ENCODE measurements at places on chromosomes 4 and X.
A peak's percentile ranks its signal among the peaks of the same experiment; 100 is the strongest.

GRCh38 chr4:39568805-39569204 lies 41.6 kb upstream of the UGDH start:
- DNase-seq: no peak

DNA sequence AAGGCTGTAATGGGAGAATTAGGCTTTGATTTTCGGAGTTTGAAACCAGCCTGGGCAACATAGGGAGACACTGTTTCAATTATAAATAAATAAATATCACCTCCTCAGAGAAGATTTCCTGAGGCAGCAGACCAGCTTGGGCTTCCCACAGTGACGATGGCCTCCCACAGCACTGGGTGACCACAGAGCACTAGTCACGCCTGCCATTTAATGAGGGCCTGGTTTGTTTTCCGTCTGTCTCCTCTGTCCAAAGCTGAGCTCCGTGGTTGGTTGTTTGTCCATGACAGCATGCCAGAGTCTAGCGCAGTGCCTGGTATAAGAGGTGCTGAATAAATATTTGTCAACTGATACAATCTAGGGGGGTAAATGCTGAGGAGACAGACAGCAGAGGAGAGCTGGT lies 10.4 kb upstream of the PDGFRA start:
- DNase-seq: no peak

DNA sequence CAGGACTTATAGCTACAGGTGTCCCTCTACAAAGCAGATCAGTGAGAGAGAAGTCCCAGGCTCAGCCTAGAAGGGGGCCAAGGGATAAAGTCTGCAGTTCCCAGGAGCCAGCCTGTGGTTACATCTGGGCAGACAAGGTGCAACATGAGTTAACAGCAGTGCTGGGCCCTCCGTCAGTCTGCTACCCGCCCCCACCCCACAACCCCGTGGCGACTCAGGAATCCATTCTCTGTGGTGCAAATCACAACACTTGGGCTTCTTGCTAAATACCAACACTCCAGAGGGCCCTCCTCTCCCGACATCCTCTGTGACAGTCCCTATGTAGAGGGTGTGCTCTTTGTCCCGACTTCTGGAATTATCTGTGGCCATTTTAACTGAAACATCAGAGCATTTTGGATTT lies 13.8 kb downstream of the GPM6B start:
- DNase-seq: no peak

- no peak for DNase-seq
Measured at GRCh38 chrX:96591421-96591820, 93.2 kb upstream of the DIAPH2 start.

DNA sequence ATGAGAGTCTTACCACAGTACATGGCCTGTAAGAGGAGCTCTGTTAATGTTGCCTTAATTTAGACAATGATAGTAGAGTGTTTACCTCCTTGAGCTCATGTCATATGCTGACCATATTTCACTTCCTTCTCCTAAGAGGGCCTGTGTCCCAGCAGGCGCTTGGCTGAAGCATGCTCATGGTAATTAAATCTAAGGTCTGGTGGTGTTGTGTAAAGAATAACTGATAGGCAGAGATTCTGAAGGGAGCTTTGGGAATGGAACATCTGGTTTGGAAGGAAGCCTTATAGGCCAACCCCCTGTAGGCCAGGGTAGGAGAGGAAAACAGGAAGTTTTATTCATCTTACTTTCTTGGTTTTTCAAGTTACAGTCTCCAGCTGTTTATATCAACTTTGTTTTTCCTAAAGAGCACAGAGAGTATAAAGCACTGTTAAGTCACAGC lies 300.2 kb downstream of the USP46 start:
- no peak for DNase-seq

- DNase-seq: no peak
Measured at GRCh38 chr4:147933779-147934178, 201.9 kb downstream of the ARHGAP10 start.

DNA sequence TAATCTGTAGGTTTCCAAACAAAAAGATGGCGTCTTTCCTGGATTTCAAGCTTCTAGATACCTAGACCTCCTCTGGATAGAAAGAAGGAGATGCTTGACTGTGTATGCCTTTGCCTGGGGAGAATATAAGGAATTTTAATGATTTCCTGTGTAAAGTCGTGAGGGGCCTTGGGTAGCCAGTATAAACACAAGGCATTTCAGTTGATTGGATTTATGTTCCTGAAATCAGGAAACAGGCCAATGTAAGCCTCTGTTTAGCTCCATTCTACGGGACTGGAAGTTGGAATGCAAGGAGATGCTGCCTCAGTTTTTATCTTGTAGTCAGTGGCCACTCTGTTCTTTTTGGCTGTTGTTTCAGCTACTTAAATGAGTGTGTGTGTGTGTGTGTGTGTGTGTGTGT lies 137.2 kb downstream of the GUCY2F start:
- DNase-seq: no peak

- no peak for DNase-seq
Measured at GRCh38 chr4:64889906-64890610, 480.8 kb upstream of the TECRL start.

DNA sequence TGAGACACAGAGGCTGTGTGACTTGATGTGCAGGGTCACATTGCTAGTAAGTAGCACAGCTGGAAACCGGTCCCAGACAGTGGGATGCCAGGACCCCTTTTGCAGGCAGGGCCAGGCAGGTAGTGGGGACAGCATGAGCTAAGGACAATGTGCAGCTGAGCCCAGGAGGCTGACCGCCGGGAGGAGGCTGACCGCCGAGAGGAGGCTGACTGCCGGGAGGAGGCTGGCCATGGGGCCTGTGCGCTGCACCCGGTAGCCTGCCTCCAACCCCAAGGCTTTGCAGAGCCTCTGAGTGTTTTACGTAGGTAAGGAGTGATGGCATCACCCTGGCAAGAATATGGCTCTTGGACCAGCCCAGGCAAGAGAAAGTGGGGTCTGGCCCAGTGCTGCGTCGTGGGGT lies 58.9 kb downstream of the TBC1D14 start:
- no peak for DNase-seq

- DNase-seq: no peak
Measured at GRCh38 chrX:7709845-7710244, 133.1 kb upstream of the VCX start.

GRCh38 chr4:175282407-175282806 lies 364.2 kb downstream of the ADAM29 start:
- no peak for DNase-seq

GRCh38 chr4:1154523-1155182 lies 17.7 kb downstream of the SPON2 start:
- DNase-seq: no peak

GRCh38 chr4:15809058-15809457 lies 30.9 kb downstream of the CD38 start:
- no peak for DNase-seq

DNA sequence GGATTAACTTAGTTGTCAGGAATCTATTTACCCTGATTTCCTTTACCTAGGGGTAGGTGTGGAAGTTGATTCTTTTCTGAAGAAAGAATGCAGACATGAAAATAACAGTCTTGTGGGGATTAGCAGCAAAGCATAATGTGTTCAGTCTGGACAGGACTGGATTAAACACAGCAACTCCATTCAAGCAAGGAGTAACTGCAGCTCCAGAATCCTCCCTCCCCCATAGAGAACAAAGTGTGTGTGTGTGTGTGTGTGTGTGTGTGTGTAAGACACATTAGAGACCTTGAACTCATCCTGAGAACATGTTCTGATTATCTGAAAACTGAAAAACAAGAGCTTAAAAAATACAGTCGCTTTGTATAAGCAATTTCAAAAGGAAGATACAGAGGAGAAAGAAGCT lies 9.3 kb downstream of the C4orf54 start:
- no peak for DNase-seq

GRCh38 chr4:144903953-144904711 lies 193.9 kb downstream of the ANAPC10 start:
- DNase-seq: no peak

GRCh38 chr4:57314636-57315035 lies 204.5 kb upstream of the IGFBP7 start:
- DNase-seq: no peak

GRCh38 chr4:113438596-113438995 lies 322.9 kb downstream of the CAMK2D start:
- DNase-seq: no peak

DNA sequence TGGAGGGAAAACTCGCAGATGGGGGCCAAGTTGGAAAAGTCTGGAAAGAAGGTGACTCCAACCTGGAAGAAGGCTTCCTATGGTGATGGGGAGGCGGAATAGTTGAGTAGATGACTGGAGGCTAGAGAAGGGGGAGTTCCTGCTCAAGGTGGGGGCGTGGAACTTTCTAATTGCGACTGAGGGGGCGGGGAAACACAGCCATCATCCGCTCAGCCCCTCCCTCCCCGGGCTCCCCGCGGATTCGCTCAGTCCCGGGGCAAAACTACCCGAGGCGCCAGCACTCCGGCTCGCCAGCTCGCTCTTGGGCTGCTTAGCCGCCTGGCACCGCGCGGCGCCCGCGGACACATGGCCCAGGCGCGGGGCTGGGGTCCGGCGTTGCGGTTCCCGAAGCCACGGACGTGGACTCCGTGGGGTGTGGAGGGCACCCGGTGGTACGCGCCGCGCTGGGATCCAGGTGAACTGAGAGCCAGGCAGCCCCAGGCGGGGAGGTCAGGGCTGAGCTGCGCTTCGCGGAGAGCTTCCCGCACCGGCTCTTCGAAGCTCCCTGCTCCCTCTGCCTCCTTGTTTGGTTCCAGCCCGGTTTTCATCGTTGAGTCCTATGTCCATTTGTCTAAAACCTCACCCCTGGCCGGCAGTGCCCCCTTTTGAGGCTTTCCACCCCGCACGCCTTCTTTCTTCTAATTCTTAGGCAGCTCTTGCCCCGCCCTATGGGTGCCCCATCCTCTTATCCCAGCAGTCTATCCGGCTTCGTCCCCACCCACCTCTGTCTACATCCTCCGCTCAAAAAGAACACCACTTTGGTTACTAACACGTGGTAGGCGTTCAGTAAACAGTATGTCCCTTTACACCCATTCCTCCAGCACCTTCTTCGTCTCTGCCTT lies 38.9 kb downstream of the STARD8 start:
- no peak for DNase-seq

DNA sequence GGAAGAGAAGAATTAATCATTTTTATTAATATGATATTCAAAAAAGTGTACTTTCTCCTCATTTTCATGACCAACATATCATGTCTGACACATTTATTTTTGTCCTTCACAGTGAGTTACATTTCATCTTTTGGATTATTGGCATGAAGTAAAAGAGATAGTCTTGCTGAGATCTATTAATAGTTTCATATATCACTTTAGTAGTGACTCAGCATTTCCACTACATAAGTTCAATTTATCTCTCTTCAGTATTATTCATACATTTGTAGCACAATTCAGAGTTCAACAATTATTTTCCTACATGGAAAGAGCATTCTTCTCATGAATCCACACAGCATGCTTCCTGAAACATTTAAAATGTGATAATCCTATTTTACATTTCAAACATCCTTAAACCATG lies 1461.1 kb downstream of the TECRL start:
- no peak for DNase-seq

DNA sequence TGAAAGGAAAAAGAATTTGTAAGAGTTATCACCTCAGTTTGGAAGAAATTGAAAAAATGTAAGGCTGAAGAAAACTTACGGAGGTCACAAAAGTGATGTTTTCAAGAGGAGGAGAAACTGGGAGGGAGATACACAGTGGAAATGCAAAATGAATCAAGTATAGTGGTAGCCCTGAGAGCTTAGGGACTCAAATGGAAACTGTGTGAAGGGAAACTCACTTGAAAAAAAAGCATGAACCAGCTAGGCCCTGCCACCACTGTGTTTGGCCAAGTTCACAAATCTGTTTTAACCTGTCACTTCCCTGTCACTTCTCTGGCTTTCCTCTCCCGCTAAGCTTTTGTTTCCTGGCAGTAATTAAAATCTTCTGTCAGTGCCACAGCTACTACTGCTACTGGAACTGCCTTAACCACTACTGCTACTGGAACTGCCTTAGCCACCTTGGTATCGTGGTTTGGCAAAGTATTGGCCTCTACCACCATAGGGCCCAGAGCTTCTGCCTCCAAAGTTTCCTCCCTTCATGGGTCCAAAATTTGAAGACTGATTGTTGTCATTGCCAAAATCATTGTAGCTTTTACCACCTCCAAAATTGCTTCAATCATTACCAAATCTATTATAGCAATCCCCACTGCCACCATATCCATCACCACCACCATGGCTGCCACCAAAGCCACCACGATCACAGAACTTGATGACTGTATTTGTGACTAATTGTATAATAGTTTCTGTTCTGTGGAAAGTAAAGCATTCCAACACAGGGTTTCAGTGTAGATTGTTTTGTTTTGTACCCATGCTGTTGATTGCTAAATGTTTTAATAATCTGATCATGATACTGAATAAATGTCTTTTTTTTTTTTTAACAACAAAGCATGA lies 41.5 kb downstream of the SMARCA5 start:
- DNase-seq: no peak

GRCh38 chr4:52750819-52751486 lies at the start of gene ERVMER34-1:
Gene ERVMER34-1, minus strand, starts transcription at chr4:52751425. Its CDS starts 5,905 bp downstream, at chr4:52745520.
- peak; percentile 5 for DNase-seq

DNA sequence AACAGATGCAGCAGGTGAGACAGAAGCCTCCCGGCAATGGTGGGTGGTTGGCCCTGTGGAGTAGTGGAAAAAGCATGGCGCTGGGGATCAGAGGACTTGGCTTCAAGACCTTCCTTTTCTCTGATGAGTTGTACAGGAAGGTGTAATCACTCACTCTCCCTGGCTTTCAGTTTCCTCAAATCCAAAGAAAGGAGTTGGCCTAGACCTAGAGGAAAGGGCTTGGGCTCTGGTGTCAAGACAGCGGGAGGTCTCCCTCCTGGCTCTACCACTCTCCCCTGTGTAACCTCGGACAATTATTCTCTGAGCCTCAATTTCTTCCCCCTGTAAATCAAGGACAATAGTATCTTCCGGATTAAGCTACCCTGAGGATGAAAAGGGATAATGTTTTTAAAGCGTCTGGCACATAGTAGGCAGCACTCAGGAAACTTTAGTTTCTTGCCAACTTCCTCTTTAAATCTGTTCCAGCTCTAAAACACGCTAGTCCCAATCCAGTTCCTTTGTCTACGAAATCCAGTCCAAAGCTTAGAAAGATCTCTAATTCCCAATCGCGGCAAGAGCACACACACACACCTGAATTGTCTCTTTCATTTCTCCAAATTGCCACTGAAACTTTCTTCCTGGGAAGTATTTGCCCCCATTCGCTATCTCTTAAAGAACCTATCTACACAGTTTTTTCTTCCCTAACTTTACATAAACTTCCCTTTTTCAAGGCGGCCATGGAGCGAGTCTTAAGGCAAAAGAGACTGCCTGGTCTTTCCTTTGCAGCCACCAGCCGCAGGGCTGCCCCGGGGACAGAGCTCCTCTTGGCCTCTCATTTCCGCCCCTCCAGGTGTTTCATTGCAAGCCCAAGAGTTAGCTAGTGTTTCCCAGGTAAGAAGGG lies 29.9 kb upstream of the GPC4 start:
- no peak for DNase-seq

DNA sequence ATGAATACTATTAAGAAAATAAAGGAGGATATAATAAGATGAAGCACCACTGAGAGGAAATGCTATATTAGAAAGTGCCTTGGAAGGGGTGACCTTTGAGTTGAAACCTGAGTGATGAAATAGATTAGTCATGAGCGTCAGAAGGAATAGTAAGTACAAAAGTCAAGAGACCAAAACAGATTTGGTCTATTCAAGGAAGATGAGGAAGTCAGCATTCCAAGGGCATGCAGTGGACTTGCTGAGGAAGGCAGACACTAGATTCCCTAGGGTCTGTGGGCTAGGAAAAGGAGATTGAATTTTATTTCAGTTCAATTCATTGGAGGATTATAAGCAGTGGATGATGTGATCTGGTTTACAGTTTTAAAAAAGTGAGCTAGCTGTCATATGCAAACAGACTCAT lies 73.0 kb upstream of the WDFY3 start:
- no peak for DNase-seq

GRCh38 chrX:81206476-81206875 lies 4.6 kb downstream of the SH3BGRL start:
- no peak for DNase-seq

Measured in naive thymus-derived CD8-positive, alpha-beta T cell (primary cell).